ENCODE measurements at places on chromosomes 2 and 18.

- no peaks in the 10 kb centered on the region for H3K36me3 ChIP-seq
- no peak overlapping the region for H3K4me3 ChIP-seq
- H3K4me1 ChIP-seq, result no peaks in the 10 kb centered on the region
These were observed 163.5 kb downstream of the UXS1 start for GRCh38 chr2:106030287-106031268.

GRCh38 chr18:53101536-53102105 is 761.6 kb downstream of the DCC start:
- H3K36me3 ChIP-seq, result no peaks in the 10 kb centered on the region
- H3K27me3 ChIP-seq, result no peaks in the 10 kb centered on the region
- no peaks in the 10 kb centered on the region for H3K4me1 ChIP-seq
- H3K27ac ChIP-seq, result no peak overlapping the region
- H3K4me3 ChIP-seq, result no peak overlapping the region
- DNase-seq, result no peak

DNA sequence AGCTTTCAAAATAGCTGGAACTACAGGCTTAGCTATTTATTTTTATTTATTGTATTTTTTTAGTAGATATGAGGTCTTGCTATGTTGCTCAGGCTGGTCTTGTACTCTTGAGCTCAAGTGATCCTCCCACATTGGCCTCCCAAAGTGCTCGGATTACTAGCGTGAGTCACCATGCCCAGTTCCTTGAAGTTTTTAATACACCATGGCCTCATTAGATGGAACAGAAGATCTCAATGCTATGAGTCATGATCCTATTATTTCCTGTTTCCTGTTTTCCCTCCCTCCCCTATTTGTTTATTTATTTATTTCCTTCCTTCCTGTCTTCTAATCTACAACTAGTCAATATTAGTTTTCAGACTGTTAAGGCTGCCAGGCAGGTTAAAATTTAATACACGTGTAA is 309.0 kb downstream of the CMPK2 start:
- peaks cover 2% of the 10 kb centered on the region for H3K4me1 ChIP-seq
- H3K36me3 ChIP-seq, result no peaks in the 10 kb centered on the region
- H3K27ac ChIP-seq, result no peak overlapping the region
- H3K4me3 ChIP-seq, result no peak overlapping the region

DNA sequence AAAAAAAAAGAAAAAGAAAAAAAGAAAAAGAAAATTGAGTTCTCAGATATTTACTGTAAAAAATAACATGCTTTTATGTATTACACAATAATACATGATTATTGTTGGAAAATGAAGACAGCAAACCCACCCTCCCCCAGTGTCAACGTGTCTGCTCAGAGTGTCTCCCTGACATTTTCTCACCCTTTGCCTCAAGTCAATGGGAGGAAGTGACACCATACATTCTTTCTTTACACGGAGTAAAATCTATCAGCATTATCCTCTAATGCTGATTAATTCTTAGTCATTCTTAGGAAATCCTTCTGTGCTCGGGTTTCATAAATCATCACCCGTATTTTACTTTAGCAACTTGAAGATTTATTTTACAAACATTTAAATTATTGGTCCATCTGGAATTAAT is 32.0 kb downstream of the CTAGE1 start:
- peak; percentile 18 for DNase-seq
- no peak overlapping the region for H3K27ac ChIP-seq
- H3K36me3 ChIP-seq, result no peaks in the 10 kb centered on the region

DNA sequence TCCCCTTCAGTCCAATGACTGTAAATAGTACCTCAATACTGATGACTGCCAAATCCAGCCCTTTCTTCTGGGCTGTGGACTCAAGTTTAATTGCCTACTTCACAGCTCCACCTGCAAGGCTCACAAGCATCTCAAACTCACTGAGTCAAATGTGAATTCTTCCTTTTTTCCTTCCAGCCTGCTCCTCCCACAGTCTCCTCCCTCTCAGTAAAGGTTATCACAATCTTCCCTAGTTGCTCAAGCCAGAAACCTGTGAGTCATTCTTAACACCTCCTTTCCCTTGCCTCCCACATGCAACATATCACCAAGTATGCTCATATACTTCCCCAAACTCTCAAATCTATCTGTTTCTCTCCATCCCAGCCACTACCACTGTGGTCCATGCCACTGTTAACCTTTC is 3.7 kb upstream of the MFSD6 start:
- H3K27me3 ChIP-seq, result peaks cover 5% of the 10 kb centered on the region
- H3K27ac ChIP-seq, result no peak overlapping the region
- no peaks in the 10 kb centered on the region for H3K36me3 ChIP-seq
- H3K4me3 ChIP-seq, result no peak overlapping the region
- H3K4me1 ChIP-seq, result peaks cover 5% of the 10 kb centered on the region
- peak; percentile 77 for DNase-seq

- H3K36me3 ChIP-seq, result no peaks in the 10 kb centered on the region
- H3K27me3 ChIP-seq, result no peaks in the 10 kb centered on the region
- no peak for DNase-seq
- no peaks in the 10 kb centered on the region for H3K4me1 ChIP-seq
- H3K27ac ChIP-seq, result no peak overlapping the region
- H3K4me3 ChIP-seq, result no peak overlapping the region
These were observed 46.5 kb upstream of the SESTD1 start for GRCh38 chr2:179311101-179311500.

DNA sequence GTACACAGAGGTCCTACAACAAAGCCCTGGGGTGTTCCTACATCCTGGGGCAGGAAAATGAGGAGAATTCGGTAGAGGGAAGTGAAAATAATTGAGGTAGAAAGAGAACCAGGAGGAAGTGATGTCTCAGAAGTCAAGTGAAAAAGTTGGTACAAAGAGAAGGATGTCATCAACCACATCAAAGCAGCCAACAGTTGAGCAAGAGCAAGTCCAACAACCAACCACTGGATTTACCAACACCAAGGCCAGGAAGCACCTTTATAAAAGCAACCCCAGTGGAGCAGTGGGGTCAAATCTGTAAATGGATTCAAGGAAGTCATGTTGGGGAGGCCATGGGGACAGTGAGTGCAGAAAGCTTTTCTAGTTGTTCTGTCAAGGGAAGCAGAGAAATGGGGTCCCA is 360.4 kb downstream of the ZNF516 start:
- no peak overlapping the region for H3K4me3 ChIP-seq
- no peaks in the 10 kb centered on the region for H3K4me1 ChIP-seq
- H3K27me3 ChIP-seq, result no peaks in the 10 kb centered on the region
- H3K27ac ChIP-seq, result no peak overlapping the region

- H3K27me3 ChIP-seq, result no peaks in the 10 kb centered on the region
- H3K4me1 ChIP-seq, result no peaks in the 10 kb centered on the region
- H3K4me3 ChIP-seq, result no peak overlapping the region
- DNase-seq, result no peak
These were observed 4.0 kb downstream of the SLC4A3 start for GRCh38 chr2:219631406-219631891.

GRCh38 chr2:83103613-83104012 is 1355.5 kb downstream of the SUCLG1 start:
- no peaks in the 10 kb centered on the region for H3K27me3 ChIP-seq
- no peak for DNase-seq
- H3K36me3 ChIP-seq, result no peaks in the 10 kb centered on the region
- no peak overlapping the region for H3K27ac ChIP-seq
- no peaks in the 10 kb centered on the region for H3K4me1 ChIP-seq

- H3K27me3 ChIP-seq, result no peaks in the 10 kb centered on the region
- DNase-seq, result no peak
- no peaks in the 10 kb centered on the region for H3K4me1 ChIP-seq
- no peak overlapping the region for H3K27ac ChIP-seq
These were observed 129.0 kb upstream of the PARD3B start for GRCh38 chr2:204416236-204416635.

GRCh38 chr2:74267068-74267467 is 68.7 kb downstream of the MTHFD2 start:
- H3K27me3 ChIP-seq, result no peaks in the 10 kb centered on the region
- no peak overlapping the region for H3K4me3 ChIP-seq
- no peaks in the 10 kb centered on the region for H3K4me1 ChIP-seq
- DNase-seq, result peak; percentile 32
- no peaks in the 10 kb centered on the region for H3K36me3 ChIP-seq

DNA sequence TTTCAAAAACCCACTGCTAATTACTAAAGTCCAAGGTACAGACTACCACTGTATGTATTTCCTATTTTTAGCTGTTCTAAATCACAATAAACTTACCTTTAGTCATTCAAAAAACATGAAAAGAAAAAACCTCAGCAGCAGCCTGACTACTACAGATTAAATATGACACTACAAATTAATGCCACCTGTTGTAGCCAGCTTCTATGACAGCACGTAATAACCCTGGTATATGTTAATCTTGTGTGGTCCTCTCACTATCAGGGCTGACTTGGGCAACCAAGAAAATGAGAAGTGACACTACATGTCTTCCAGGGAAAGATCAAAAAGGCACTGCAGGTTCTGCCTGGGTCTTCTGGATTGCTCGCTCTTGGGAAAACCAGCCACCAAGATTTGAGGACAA is 90.6 kb upstream of the FAM124B start:
- no peak overlapping the region for H3K27ac ChIP-seq
- no peak overlapping the region for H3K4me3 ChIP-seq
- DNase-seq, result no peak
- no peaks in the 10 kb centered on the region for H3K4me1 ChIP-seq

DNA sequence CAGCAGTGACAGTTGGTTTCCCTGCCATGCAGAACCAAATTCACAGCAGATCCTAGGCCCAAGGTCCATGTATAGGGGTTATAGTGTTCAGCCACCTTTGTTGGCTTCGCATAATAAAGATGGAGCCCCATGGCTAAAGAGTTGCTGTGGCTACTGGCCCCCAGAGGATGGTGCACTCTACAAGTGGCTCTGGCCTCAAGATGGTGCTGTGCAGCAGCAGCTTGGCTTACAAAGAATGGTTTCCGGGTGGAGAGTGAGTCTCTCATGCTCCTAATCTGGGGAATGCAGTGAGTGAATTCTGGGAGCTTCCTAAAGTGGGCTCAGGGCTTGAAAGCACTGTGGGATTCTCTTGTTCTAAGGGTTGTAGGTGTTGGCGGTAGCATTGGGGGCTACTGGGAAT is 1199.7 kb downstream of the CNTNAP5 start:
- no peaks in the 10 kb centered on the region for H3K27me3 ChIP-seq
- H3K4me1 ChIP-seq, result no peaks in the 10 kb centered on the region
- DNase-seq, result peak; percentile 63
- no peaks in the 10 kb centered on the region for H3K36me3 ChIP-seq
- H3K4me3 ChIP-seq, result no peak overlapping the region
- H3K27ac ChIP-seq, result no peak overlapping the region

DNA sequence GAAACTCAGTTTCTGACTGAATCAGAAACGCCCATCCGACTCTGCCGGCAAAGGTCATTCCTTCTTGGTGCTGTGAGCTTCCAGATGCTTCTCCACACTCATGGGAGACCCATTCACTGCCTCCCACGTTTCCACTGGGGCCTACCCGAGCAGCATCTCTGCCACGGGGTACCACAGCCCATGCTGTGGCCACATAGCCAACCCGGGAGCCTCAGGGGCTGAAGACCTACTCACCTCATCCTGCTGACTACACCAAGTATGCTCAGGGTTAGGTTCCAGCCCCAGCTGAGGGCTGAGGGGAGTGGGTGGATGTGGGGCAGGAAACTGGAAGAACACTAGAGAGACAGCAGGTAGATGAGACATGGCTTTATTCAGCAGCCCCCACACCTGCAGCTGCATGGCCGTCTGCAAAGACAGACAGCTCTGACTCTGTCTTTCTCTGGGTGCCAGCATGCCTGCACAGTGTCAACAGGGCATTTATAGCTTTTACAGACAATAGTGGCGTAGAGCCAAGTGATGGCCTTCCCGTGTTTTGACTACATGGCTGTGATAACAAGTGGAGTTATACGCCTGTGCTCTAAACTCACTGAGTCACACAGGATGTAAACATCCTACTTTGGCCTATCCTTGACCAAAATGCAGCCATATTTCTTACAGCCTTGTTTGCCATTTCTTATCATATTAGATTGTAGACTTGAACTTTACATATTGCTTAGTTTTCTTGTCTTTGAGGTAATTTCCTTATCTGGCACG is 16.5 kb upstream of the KLHL23 start:
- H3K36me3 ChIP-seq, result no peaks in the 10 kb centered on the region
- H3K27ac ChIP-seq, result no peak overlapping the region
- H3K4me3 ChIP-seq, result no peak overlapping the region
- H3K4me1 ChIP-seq, result no peaks in the 10 kb centered on the region

DNA sequence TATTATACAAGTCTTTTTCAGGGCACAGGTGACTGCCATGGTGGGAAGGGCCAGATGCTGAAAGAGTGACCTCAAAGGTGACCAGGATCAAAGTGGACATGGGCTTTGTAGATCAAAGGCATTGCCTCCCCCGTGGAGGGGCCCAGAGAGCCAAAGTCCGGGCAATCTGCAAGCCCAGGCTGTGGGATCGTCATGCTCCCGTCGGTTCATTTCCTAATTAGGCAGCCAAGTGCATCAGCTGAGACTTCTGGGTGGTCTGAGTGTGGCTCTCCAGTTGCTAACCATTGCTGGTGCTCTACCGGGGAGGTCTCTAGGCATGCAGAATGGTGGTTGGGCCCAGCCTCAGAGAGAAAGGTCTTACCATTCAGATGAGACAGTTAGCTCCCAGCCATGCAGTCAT is 61.6 kb downstream of the TRIB2 start:
- H3K4me1 ChIP-seq, result peaks cover 2% of the 10 kb centered on the region
- peak; percentile 38 for DNase-seq

- H3K36me3 ChIP-seq, result no peaks in the 10 kb centered on the region
- no peaks in the 10 kb centered on the region for H3K27me3 ChIP-seq
- H3K4me1 ChIP-seq, result no peaks in the 10 kb centered on the region
- DNase-seq, result no peak
- H3K27ac ChIP-seq, result no peak overlapping the region
These were observed 52.7 kb upstream of the PELI1 start for GRCh38 chr2:64196963-64197362.

DNA sequence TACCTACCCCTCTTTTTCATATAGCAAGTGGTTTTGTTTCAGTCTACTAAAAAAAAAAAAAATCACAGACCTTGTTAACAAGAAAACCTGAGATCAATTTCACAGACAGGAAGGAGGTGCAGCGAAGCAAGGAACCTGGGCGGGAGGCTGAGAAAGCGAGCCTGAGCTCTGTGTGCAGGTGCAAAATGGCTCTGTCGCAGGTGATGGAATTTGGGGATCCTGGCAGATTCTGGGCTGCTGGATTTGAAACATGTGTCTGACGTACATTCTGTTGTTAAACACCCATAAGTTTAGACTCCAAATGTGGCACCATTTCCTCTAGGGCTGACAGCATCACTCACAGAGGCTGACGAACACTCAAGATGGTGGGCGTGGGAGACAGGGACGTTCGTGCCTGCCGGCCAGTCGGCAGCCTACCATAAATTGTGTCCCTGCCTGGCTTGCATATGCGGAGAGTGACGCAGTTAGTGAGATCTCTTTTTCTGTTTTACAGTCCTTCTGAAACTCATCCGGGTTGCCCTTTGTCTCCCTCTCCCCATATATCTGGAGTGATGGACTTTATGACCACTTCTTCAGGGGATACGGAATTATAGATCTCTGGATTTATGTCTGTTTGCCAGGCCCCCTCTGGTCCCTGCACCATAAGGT is 8.8 kb upstream of the DDX1 start:
- H3K4me3 ChIP-seq, result no peak overlapping the region
- no peak for DNase-seq
- H3K27ac ChIP-seq, result no peak overlapping the region
